Lung microvascular endothelial cell (primary cell): ENCODE measurements at places on chromosomes 6 and 20.

DNA sequence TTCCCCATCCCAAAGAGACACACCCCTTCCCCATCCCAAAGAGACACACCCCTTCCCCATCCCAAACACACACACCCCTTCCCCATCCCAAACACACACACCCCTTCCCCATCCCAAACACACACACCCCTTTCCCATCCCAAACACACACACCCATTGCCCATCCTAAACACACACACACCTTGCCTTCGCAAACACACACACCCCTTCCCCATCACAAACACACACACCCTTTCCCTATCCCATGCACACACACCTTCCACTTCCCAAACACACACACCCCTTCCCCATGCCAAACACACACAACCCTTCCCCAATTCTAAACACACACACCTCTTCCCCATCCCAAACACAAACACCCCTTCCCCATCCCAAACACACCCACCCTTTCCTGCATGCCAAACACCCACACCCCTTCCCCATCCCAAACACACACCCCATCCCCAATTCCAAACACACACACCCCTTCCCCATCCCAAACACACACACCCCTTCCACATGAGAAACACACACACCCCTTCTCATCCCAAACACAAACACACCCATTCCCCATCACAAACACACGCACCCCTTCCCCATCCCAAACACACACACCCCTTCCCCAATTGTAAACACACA is 315.3 kb downstream of the KIF16B start:
- DNase-seq, result no peak

- DNase-seq, result no peak
Measured at GRCh38 chr6:158626360-158627167, 18.0 kb downstream of the DYNLT1 start.

DNA sequence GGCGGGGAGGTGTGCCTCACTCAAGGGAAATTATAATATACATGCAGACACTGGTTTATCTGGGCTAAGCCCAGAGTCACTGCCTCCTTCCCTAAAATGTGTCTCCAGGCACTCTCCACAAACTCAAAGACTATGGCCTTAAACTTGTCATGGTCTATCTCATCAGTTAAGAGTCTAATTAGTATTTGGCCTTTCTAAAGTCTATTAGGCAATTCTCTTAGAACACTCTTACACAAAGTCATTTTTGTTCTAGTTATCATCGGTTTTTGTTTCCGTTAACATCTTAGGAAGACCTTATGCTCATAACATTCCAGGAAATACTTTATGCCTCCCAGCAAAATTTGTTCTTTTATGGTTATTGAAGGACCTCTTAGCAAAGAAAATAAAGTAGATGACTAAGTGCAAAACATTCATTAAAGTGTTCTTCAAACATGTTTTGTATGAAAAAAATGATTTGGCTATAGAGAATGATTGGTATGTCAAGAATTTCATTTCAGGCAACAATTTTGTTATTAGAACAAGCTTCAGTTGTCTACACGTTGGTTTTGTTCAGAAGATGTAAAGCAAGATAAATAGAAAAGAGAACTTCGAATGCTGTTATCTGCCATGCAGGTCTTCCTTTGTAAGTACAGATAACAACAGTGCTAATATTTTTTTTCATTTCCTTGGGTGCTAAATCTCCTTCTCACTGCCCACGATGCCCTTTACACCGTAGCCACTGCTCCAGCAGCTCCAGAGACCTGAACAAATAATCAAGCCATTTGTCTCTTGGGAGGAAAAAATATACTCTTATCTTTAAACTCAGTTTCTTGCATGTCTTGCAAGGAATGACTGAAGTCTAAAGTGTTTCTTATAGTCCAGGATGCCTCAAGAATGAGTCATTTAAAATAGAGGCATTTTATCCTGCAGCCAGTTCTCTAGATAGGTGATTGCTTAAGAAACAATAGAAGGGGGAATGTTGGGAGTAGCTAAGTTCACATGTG is 170.4 kb downstream of the HTR1B start:
- peak; percentile 89 for DNase-seq

DNA sequence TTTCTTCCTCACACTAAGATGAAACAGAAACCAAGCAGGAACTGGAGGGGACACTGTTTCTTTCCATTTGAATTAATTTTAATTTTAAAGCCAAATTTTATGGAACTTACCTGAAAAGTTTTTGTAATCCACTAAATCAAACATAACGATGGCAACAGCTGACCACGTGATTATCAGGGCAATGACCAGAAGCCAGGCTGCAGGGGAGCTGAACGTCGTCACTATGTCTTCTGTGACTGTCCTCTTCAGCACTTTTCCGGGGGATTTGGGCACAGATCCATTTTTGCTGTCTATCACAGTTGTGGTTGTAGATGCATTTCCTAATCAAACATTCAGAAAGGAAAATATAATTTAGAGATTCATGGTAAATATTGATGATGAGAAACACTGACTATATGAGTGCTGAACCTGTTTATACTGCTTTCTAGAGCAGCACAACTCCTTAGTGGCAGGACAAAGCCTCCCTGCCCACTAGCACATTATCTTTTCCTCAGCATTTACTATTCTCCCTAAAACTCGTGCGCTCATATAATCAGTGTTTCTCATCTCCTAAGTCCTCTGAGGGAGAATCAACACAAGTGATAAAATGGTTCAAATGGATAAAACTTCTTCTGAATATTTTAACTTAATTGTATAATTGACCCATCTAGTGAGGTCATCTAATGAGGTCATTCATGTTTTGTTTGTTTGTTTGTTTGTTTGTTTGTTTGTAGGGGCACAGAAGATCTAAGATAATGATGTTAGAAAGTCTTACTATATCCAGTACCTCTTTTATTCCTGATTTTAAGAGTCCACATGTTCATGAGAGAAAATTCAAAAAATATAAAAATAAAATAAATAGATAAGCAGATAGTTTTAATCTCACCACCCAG is 65.7 kb downstream of the TRDN start:
- no peak for DNase-seq

DNA sequence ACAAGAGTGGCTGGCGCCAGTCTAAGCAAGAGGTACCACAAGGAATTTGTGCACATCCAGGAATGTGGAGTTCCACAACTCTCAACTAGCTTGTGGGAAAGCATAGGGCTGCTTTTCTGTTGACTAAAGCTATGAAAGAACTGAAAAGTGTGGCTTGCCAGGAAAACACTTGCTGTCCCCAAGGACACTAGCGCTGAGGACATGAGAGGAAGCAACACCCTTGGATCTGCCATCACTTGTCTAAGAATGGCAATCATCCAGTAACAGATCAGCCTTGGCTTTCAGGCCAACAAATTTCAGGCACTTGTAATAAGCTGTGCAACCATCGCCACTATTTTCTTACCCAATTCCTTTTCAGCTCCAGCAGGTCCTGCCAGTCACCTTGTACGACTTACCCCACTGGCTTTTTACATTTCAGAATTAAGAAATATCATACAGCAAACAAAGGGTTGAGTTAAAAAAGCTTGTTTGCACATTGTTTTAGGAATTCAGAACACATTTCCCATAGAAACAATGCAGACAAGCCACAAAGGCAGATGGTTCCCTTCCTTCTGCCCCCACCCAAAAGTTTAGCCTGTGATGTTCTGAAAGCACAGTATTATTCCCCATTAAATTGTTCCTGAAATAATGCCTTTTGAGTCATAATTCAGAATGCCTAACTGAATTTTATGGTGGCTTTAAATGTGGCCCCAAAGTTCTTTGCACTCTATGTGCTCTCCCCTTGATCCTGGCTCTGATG is 57.9 kb upstream of the SSTR4 start:
- no peak for DNase-seq
